ENCODE measurements at places on chromosomes 11 and 22.

GRCh38 chr11:116217006-116217405 is 555.8 kb downstream of the BUD13 start:
- DNase-seq = no peak

GRCh38 chr22:43853328-43853931 is 8.9 kb downstream of the SULT4A1 start:
- DNase-seq = peak; percentile 18

- DNase-seq = no peak
These were observed 5.2 kb downstream of the CRTAM start for GRCh38 chr11:122843281-122844141.

DNA sequence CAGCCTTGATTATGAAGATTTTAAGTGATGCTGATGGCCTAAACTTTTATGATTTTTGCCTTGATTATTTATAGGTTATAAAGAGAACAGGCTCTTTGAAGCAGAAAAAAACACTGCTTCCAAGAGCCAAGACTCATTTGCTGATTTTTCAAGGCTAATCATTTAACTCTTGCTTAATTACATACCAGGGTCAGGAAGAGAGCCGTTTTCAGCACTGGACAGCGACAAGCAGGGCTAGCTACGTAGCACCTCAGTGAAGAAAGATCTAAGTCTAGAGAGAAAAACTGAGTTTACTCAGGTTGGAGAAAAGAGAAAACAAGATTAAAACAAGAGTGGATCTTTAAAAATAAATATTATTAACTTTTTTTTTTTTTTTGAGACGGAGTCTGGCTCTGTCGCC is 615.4 kb upstream of the B3GAT1 start:
- DNase-seq = peak; percentile 33

GRCh38 chr11:102345904-102346303 is 1.1 kb upstream of the BIRC2 start:
- DNase-seq = no peak

- no peak for DNase-seq
These were observed 53.7 kb upstream of the DEPDC7 start for GRCh38 chr11:32962016-32962415.

DNA sequence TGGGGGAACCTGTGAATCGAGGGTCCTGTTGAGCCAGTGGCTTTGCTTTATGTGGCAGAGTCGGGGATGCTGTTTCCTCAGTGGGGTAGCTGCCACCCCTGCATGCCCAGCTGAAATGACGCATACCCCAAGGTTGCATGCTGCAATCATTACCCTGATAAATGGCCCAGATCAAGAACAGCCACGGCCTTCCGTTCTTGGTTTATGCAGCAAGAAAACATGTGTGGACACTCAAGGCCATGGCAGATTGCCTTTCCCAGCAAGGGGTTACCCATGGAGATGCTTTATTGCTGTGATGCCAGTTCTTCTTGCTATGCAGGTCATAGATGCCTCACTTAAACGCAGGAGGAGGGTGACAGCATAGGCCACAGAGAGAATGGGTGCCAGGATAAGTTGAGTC is 14.3 kb upstream of the SREBF2 start:
- DNase-seq = no peak

DNA sequence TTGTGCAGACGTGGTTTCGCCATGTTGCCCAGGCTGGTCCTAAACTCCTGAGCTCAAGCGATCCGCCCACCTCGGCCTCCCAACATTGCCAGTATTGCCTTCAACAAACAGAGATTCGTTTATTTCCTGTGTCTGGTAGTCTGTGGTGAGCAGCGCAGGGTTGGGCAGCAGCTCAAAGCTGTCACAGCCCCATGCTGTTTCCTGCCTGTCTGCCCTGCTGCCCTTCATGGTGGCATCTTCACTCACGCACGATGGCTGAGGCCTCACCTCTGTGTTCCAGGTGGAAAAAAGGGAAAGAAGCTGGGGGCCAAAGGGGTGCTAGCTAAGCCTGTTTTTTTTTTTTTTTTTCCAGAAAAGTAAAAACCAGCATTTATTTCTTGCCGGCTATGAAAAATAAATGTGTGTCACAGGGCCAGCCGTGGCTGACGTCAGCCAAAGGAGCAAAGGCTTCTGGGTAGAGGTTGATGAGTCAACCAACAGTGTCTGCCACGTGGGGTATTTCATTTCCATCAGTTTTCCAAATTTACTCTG is 28.8 kb downstream of the TBC1D22A start:
- DNase-seq = no peak

DNA sequence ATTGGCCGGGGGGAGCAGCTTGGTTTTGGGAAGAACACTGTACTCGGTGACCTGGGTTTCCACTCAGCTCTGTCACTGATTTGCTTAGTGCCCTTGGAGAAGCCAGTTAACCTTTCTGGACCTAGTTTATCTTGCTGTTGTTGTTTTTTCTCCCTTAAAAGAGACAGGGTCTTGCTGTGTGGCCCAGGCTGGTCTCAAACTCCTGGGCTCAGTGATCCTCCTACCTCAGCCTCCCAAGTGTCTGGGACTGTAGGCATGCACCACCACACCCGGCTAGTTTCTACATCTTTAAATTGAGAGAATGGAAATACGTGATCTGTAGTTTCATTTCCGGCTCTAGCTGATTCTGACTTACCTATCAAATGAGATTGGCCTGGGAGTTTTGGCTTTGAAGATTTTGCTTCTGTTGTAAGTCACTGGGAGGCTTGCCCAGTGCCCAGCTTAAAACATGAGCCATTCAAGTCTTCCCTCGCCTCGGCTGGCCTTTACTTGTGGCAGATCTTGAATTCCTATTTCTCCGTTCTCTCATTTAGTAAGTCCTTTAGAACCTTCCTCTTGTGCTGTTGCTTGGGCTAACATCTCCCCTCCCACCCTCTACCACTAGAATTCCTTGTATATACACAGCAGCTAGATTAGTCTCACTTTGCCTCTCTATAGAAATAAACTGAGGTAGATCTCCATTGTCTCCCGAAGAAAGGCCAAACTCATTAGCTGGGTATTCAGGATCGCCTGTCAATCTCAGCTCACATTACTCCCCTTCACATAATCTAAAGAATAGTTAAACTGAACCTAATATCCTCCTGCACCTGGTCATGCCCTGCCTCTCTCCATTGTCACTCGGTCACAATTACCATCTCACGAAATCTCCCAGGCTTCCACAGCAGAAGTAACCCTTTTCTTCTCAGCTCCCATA is 87.7 kb upstream of the SLC25A18 start:
- DNase-seq = no peak

DNA sequence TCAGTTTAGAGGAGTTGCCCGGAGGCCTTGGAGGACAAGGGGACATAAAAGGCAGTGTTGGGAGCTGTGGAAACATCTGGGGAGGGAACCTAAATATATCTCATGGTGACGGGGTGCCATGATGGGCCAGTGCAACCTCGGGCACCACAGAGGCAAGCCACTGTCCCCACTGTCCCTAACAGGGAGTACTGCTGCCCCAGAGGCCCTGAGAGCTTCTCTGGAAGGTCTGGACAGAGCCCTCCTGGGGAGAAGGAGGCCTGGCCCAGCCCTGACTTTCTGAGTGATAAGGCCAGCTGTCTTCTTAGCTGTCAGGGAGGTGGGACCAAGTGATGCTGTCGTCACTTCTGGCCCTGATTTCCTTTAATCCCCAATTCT is 5.5 kb upstream of the P2RY6 start:
- DNase-seq = no peak

- DNase-seq = no peak
These were observed 28.9 kb downstream of the APOL1 start for GRCh38 chr22:36281781-36282327.

DNA sequence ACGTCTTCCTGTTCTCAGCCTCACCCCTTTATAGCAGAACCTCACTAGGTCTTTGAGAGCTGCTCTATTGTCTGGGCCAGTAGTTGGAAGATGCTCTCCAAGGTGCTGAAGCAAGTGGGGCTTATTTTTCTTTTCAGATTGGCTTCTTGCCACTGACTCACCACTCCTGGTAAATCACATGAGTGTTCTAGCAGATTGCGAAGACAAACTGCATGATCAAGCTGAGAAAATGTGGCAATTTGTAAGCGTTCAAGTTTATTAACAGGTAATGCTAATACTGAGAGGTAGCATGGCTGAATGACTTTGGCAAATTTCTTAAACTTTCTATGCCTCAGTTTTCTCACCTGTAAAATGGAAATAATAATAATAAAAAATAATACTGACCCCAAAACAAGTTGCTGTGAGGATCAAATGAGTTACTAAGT is 59.2 kb downstream of the CACNG2 start:
- peak; percentile 36 for DNase-seq

- no peak for DNase-seq
These were observed 95.7 kb downstream of the PDE2A start for GRCh38 chr11:72578566-72578965.

DNA sequence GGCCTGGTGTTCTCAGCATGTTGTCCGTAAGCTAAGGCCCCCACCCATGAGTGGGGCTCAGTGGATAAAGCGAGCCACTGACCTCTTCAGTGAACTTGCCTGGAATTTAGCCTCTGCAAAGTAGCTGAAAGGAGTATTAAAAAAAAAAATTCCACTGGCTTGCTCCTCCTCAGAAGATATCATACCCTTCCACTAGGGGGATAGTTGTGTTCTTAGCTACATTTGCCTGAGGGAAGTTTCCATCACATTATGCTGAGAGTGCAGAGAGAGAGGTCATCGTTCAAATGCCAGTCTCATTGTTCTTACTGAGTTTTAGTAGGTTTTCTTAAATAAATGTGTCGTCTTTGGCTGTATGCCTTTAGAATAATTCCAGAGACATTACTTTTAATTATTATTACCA is 879.7 kb downstream of the JRKL start:
- DNase-seq = no peak

DNA sequence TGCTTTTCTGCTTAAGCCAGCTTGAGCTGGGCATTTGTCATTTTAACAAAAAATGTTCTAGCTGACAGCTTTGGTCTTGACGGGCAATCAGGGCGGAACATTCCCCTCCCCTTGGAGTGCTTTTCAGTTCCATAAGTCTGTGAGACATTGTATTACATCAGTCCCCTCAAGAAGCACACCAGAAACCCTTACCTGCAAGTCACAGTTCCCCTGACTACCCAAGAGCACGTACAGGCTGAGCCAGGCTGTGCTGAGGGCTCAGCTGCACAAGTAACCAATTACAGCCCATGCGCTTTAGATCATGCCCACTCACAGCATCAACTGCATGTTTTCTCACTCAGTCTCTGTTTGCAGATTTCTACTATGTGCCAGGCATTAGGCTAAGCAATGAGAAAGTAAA is 19.1 kb downstream of the HIRA start:
- no peak for DNase-seq

GRCh38 chr11:133819746-133820315 is 25.5 kb downstream of the SPATA19 start:
- DNase-seq = no peak

DNA sequence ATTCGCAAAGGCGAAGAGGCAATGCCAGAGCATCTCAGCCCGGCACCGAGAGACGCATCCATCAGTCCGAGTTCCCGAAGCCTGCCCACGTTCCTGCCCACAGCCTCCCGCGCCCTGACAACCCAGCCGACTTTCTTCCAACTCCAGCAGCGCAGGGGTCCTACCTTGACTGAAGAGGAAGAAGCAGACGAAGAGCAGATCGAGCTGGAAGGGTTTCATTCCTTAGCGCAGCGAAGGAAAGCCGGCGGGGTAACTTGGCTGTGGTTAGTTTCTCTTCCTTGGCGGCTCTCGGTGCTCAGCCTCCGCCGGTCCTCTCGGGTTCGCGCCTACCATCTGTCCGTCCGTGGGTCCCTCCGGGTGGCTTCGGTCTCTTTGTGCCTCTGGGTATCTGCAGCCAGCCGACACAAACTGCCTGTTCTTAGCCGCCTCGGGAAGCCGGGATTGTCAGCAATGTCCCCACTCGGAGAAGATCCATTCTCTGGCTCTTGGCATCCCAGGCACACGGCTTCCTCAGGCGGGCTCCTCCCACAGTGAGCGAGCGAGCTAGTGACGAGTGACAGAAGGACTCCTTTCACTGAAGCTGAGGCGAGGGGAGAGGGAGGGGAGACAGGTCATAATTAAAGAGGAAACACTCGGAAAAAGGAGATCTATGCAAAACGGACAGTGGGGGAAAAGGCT is at the start of gene KIRREL3:
KIRREL3 (minus strand) TSS at position 480 of the 678 bp plus-strand sequence.
- no peak for DNase-seq

DNA sequence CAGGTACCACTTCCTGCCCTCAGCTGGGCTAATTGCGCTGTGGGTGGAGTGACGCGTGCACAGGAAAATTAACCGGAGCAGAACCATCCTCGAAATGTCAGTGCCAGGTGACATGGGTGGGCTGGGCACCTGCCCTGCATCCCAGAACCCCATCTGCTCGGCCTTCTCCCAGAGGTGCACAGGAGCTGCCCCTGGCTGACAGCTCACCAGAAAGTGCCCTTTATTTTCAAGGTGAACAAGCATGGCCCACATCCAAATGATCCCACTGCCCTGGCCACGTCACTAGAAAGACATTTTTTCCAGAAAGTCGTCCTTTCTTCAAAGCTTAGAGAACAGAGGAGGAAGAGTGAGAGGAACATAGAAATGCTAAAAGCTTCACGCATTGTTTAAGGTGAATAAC is 4.1 kb upstream of the ELFN2 start:
- DNase-seq = no peak

GRCh38 chr11:121236115-121237001 is 56.2 kb upstream of the SC5D start:
- DNase-seq = no peak

All from LNCaP clone FGC (cell line).